Calu3 (cell line): ENCODE measurements at places on chromosomes 11 and 22. TPM values are rescaled to one million over a fixed set of nuclear protein-coding genes. Genes with fewer than 3 reads are reported as not detected.

- no peak for DNase-seq
These were observed 13.3 kb downstream of the LDHAL6A start for GRCh38 chr11:18468961-18469360.

DNA sequence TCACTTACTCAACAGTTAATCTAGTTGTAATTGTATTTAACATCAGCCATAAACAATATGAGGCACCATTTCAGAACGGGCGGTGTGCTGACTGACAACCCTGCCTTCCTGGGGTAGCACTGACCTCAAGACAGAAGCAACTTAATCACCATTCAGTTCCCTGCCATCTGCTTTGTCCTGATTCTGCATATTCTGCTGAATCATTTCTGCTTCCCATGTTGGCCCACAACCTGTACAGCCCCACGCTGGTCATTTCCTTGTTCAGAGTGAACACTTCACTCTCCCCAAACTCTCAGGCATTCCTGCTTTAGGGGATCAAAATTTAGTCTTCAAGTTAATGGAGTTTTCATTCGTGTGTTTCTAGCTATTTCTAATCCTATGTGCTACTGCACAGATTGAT is 132.3 kb upstream of the ZBED5 start:
- DNase-seq: no peak

Gene TMEM123
- 204 and 236 TPM in 2 replicates for total RNA-seq

DNA sequence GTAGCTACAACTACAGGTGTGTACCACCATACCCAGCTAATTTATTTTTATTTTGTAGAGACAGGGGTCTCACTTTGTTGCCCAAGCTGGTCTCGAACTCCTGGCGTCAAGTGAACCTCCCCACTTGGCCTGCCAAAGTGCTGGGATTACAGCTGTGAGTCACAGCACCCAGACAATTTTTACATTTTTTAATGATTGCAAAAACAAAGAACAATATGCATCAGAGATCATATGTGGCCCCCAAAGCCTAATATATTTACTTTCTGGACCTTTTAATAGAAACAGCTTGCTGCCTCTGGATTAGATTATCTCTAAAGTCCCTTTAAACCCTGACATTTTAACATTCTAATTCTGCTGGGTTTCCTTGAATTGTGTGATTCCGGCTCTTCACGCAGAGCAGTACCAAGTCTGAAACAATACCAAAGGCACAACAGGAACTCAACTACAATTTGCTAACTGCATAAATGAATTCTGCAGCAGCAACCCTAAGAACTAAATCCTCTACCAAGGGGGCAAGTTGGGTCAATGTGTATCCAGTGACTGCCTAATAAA is 25.0 kb downstream of the RAB30 start:
- no peak for DNase-seq

Gene CRACR2B
- 33.4 and 35.3 TPM in 2 replicates for total RNA-seq

DNA sequence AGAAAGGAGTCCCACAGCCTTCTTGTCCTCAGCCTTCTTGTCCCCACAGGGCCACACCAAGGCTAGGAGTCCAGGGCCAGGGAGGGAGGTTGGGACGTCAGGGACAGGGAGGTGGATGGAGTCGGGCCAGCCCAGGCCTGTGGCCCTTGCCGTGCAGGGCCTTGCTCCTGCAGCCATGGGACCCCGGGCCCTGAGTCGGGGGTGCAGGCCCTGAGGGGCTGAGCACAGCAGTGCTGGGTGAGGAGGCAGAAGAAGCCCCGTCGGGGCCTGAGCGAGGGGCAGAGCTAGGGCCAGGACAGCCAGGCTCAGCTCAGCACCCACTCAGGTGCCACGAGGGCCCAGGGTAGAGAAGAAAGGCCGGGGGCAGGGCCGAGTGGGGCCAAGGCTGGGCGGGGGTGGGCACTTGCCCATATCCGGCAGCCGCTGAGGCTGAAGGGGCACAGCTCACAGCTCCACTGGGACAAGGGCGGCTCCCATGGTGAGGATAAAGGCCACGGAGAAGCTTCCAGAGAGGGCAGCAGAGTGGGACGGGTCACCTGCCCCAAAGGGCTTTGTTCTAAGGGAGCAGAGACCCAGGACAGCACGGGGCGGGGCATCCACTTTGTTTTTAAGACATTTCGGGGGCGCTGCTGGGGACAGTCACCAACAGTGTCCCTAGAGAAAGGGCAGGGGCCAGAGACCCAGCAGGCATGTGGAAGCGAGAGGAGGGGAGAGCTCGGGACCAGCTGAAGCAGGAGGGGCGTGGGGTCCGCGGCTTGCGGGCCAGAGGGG is 3.6 kb downstream of the MLC1 start:
- no peak for DNase-seq

DNA sequence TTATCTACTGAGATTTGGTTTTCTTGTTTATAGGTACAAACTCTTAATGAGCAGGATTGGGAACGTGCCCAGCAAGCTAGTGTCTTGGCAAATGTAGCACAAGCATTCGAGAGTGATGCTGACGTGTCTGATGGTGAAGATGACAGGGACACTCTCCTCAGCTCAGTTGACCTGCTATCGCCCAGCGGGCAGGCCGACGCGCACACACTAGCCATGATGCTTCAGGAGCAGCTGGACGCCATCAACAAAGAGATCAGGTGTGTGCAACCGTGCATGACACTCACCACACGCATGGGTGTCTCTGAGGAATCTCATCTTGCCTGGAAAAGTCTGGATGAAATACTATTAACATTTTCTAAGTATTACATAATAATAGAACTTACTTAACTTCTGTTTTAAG is 54.7 kb upstream of the CTTN start:
- DNase-seq: no peak
